ENCODE measurements at places on chromosomes 1 and 21.

DNA sequence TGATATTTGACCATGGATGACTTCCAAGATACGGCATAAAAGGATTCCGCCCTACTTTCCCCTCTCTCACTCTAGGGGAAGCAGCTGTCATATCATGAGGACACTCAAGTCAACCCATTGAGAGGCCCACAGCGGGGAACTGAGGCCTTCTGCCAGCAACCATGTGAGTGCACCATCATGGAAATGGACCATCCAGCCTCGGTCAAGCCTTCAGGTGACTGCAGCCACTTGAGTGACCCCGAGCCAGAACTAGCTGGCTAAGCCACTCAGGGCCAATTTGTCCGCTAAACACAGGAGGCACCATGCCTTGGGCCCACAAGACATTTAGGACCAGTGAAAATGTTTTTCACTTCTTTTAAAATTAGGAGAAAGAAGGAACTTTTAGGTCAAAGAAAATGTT is 11.1 kb upstream of the GJB5 start:
- DNase-seq = no peak

GRCh38 chr1:243672539-243673074 is 177.4 kb downstream of the AKT3 start:
- DNase-seq = no peak

DNA sequence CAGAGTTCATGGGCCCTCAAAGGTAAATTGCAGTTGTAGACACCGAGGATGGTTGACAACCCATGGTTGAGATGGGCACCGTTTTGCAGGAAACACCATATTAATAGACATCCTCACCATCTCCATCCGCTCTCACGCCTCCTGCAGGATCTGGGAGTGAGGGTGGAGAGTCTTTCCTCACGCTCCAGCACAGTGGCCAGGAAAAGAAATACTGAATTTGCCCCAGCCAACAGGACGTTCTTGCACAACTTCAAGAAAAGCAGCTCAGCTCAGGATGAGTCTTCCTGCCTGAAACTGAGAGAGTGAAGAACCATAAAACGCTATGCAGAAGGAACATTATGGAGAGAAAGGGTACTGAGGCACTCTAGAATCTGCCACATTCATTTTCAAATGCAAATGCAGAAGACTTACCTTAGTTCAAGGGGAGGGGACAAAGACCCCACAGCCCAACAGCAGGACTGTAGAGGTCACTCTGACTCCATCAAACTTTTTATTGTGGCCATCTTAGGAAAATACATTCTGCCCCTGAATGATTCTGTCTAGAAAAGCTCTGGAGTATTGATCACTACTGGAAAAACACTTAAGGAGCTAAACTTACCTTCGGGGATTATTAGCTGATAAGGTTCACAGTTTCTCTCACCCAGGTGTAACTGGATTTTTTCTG is 9.3 kb downstream of the SLAMF8 start:
- DNase-seq = no peak

- DNase-seq = peak; percentile 36
These were observed at the start of gene RAVER2 for GRCh38 chr1:64744492-64745180. TSS of gene RAVER2 (plus strand) at chr1:64745075. CDS start at chr1:64745173, 98 bp downstream.

DNA sequence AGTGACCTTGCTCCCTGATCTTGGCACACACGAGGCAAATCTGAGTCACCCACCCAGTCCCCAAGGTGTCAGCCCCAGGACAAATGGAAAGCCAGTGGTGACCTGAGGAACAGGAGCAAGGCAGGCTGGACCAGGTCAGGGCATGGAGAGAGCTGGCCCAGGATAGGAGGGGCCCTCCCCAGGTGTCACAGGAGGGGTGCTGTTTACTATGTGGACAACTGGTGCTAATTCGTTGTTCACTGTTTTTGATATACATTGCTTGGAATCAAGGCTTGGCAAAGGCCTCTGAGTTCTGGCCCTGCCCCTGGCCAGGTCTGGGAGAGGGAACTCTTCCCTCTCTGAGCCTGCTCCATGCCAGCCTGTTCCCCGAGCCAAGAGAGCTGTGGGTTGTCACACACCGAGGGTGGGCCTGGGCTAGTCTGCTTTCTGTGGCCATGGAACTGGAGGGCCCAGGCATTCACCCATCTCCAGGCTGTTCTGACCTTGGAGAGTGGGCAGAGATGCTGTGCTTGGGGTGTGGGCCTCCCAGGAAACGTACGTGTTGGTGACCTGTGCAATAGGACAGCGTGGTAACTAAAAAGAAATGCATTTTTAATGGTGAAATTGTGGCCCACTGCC is 41.8 kb downstream of the CRYAA start:
- no peak for DNase-seq

- DNase-seq = no peak
These were observed 112.5 kb upstream of the RAB4A start for GRCh38 chr1:229158341-229158921.

DNA sequence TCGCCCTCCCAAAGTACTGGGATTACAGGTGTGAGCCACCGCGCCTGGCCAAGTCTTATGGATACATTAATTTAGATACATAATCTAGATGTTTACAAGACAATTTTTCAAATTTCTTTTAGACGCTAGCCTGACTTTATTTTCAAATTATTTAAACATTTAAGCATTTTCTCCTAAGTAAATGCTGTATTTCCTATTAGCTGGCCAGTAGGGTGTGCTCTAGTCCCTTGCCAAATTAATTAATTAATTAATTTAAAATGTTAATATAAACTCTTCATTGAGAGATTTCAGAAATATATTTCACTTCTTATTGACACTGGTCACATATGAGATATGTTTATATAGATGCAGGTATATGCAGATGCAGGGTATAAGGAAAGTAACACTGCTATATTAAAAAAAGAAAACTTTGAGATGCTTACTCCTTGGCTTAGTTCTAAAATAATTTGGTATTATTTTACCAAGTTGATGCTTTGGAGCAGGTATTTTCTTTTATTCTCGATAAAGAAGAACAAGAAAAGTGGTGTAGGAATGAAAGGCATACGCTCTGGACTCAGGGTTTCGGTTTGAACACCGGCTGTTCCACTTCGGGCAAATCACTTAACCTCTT is 5.2 kb upstream of the ERRFI1 start:
- DNase-seq = no peak

DNA sequence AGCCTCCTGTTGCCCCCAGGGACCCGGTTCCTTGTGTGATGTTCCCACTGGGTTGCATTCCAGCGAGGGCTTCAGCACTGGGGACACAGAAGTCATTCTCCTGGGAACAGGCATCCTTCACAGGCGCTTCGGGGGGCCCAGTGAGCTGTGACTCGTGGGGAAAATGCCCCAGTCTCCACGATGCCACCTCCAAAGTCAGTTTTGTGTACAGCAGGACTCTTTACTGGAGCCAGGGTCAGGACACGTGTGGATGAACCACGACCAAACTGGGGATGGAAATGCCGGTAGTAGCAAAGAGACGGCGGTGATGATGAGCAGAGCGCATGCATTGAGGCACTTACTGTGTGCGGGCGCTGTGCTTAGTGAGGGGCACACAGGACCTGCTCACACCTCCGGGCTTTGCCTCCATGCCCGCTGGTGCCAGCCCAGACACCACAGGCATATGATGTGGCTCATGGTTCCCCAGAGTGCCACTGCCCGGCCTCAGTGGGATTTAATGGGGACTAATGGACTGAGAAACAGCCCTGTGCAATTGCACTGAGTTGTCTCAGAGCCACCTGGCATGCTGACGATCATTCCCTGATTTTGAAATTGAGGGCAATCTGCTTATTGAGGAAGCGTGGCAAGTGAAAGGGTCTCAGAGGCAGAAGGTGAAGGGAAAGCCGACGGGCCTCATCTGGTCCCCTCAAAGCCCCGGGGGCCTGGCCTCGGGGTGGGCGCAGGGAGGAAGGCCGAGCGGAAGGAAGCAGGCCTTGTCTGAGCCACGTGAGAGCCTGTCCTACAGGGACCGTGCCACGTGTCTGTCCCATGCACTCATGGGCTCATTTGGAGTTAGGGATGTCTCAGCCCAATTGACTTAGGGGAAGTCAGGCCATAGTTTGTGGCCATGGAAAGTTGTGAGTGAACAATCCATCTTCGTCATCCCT is 91.4 kb downstream of the PDE9A start:
- no peak for DNase-seq

DNA sequence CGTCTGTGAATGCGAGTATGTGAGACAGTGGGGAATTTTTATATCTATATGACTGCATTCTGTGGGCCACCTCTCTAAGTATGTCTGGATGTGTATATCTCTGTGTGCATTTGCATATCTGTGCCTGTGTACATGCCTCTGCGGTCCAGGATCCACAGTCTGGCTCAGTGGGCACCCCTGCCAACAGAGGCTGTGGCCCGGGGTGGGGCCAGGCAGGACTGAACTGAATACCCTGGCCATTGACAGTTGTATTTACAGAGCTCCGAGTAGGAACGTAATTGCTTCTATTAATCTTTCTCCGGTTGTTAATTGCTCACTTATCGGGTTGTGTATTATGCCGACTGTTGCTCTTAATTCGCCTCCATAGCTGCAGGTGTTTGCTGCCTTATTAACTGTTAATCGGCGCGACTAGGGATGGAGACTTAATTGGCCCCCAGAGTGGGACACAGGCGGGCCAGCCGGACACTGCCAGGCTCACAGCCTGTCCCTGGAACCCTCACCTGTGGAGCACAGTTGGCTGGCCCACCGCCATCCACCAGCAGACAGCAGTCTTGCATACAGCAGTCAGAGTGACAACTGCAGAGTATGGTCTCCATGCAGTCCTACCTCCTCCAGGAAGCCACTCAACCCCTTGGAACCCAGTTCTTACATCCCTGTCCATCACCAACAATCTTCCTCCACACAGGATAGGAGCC is 22.4 kb upstream of the ADGRB2 start:
- DNase-seq = no peak

GRCh38 chr1:172537827-172538391 is 5.0 kb downstream of the SUCO start:
- DNase-seq = no peak

DNA sequence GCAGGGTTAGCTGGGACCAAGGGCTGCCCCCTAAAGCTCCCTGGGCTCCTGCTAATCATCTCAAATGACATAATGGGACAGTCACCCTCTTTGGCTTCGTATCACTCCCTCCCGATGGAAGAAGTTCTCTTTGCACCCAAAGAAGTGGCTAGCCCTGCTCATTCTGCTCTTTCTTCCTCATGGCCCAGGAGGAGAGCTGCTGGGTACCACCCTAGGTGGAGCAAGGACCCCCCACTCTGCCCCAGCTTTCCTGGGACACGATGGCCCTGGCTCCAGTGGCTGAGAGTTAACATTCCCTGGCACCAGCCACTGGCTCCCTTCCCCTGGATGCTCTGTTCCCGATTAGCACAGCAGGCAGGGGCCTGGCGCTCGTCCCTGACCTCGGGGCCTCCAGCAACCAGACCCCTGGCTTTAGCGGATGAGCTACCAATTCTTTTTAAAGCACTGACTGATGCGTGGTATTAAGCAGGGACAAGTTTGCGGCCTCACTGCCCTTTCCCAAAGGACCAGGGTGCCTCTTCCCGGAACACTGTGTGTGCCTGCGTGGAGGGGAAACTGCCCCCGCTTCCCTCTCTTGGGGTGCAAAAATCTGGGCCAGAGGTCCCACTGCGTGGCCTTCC is 1.2 kb downstream of the MYOM3 start:
- no peak for DNase-seq

DNA sequence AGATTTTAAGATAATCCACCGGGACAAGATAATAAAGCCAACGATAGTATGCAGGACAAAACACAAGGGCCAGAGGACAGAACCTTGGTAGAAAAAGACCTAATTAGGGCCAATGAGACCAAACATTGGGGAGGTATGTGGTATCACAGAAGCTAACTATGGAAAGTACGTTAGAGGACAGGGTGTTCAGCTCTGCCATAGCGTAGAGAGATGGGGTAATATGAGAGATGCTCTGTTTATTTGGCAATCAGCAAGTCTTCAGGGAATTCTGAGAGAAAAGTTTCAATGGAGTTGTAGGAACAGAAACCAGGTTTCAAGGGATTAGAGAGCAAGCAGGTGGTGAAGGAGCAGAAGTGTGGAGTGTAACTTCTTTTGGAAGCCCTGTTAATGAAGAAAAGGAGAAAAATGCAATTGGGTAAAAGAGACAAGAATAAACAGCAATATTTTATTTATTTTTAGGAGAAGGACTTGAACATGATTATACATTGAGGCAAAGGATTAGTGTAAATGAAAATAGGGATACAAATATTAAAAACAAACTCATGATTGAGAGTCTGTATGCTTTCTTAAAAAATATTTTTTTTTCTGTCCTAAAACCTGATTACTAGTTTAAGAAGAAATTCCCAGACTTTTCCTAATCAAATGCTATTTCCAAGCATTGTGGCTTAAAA is 24.0 kb downstream of the EEIG2 start:
- DNase-seq = no peak

DNA sequence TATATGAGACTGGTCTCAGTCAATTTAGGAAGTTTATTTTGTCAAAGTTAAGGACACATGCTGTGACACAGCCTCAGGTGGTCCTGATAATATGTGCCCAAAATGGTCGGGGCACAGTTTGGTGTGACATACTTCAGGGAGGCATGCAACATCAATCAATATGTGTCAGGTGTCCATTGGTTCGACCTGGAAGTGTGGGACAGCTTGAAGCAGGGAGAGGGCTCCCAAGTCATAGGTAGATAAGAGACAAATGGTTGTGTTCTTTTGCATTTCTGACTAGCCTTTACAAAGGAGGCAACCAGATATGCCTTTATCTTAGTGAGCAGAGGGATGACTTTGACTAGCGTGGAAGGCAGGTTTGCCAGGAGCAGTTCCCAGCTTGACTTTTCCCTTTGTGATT is 4.5 kb upstream of the ERVH48-1 start:
- DNase-seq = no peak

DNA sequence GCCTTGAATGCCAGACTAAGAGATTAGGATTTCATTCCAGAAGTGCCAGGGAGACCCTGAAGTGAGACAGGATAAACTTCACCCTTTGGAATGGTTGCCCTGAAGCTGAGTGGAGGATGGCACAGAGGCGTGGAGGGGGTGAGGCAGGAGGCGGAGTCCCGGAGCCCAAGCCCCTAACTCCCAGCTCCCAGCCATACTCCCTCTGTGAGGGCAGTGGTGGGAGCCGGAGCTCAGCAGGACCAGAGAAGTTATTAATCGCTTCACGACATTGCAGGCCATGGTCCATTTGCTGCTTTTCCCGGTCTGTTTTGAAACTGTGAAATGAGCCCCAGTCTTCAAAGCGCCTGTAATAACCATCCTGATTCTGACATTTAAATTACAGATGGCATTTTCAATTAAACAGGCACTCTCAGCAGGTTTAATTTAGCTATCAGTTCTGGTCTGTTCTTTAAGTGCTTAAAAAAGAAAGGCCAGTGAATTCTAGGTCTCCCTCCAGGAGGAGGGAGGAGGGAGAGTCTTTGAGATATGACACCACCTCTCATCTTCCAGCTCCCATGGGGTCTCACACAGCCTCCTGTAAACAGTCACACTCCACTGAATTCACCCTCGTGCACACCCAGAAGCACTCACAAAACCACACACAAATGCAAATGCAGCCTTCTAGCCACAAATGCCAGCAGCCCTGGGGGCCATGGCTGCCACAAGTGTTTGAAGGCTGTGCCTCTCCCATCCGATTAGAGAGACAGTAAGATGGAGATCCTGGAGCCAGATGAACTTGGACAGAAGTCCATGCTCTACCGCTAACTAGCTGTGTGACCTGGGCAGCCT is 19.6 kb downstream of the FBXO2 start:
- DNase-seq = no peak

GRCh38 chr1:206836111-206836510 is 29.3 kb upstream of the IL20 start:
- DNase-seq = no peak

GRCh38 chr21:15022608-15023261 is 42.1 kb downstream of the NRIP1 start:
- no peak for DNase-seq
